ENCODE measurements at places on chromosomes 6 and 20.

- DNase-seq = no peak
These were observed 310.6 kb downstream of the ZNF217 start for GRCh38 chr20:53283011-53283410.

GRCh38 chr6:42047790-42048405 lies 2.4 kb upstream of the TAF8 start:
- DNase-seq = peak; percentile 7

- DNase-seq = no peak
These were observed 124.8 kb downstream of the AHI1 start for GRCh38 chr6:135372758-135373157.

DNA sequence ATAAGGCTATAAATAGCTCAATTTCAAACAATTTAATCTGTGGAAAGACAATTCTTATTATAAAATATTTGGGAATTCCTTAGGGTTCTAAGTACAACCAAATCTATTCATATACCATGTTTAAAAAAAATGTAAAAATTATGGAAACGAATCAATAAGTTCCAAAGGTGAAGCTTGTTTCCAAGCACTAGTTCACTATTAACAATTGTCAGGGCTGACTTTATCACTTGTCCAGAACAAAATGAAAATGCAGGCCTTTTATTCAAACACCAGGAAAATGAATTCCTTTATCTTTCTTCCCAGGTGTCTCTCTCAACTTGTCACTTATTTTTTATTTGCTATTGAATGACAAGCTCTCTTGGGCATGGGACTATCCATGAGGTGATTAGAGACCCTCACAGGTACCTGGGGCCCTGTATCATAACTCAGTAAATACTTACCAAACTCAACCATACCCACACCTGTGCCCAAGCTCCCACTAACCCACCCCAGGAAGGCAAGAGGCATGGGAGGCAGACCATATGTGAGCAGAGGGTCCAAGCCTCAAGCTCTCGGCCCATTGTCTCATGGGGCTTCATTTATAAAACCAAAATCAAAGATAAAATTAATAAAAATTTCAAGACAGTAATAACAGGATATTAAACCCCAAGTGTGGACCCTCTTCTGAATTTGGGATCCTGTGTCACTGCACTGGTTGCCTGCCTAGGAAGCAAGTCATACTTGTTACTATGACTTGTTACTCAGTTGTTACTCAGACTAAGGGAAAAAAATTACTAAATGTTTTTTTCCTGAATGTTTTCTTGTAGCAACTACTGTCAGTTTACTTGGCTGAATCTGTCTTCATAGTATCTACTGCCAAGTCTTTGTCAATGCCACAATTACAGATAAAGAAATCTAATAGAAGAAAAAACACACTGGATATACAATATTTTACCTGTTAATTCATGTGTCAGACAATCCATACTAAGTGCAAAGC lies 54.7 kb downstream of the PTPRK start:
- no peak for DNase-seq

DNA sequence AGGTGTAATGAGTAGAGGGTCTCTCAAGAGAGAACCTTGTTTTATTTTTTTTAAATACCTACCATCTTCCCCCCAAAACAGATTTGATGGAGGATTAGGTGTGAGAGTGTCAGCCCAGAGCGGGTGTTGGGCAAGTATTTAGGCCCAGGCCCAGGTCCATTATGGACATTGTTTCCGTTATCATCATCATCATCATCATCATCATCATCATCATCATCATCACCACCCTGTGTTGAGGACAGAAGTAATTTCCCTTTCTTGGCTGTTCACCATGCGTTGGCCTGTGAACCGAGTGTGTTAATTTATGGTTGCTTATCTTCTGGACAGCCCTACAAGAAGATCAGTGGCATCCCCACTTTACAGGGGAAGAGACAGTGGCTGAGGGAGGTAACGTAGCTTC lies 28.6 kb downstream of the PSMF1 start:
- DNase-seq = no peak

DNA sequence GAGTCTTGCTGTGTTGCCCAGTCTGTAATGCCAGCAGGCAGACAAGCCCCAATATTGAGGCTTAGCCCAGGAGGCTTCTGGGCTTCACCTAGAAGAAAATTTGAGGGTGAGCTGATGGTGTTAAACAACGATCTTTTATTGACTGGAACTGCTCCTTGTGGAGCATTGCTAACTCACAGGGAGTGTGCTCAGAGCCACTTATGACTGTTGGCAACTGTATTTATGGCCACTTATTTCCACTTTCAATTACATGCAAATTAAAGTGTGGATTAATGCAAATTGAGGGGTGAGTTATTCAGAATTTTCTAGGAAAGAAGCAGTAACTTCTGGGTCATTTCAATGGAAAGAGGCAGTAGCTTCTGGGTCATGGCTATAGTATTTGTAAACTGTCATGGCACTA lies 317.2 kb upstream of the FKBP1C start:
- DNase-seq = no peak

GRCh38 chr6:56849896-56850295 lies 105.0 kb upstream of the BEND6 start:
- DNase-seq = no peak

DNA sequence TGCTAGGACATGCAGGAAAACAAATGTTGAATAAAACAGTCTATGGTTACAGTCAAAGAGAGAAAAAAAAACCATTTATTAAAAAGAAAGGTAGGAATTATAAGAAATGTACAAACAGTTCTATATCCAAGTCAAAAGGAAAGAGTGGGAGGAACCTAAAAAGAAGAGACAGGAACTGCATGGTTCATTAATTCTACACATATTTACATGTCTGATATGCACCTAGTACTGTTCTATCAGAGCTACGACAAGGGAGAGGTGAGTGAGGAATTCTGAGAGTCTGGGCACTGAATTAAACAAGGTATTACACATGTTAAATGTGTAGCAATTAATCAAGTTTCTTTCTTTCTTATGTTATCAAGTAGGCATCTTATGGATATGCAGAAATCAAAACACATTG lies 41.9 kb downstream of the SYCP2 start:
- DNase-seq = no peak

DNA sequence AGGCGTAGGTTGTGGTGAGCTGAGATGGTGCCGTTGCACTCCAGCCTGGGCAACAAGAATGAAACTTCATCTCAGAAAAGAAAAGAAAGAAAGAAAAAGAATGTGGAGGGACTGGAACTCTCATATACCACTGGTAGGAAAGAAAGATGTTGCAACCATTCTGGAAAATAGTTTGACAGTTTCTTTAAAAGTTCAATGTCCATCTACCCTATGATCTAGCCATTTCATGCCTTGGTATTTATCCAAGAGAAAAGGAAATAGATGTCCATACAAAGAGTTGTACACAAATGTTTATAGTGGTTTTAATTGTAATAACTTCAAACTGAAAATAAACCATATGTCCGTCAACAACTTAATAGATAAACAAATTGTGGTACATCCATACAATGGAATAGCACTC lies 190.1 kb upstream of the ZNF217 start:
- DNase-seq = no peak

DNA sequence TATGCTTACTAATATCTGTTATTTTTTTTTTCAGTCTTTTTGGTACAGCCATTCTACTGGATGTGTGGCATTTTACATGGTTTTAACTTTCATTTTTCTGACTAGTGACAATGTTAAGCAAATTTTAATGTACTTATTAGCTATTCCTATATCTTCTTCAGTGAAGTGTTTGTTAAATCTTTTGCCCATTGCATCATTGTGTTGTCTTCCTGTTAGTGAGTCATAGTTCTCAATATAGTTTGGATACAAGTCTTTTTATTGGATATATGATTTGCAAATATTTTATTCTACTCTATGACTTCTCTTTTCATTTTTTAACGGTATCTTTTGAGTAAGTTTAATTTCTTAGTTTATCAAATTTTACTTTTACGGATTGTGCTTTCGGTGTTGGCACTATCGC lies 519.4 kb downstream of the CDKAL1 start:
- DNase-seq = no peak

DNA sequence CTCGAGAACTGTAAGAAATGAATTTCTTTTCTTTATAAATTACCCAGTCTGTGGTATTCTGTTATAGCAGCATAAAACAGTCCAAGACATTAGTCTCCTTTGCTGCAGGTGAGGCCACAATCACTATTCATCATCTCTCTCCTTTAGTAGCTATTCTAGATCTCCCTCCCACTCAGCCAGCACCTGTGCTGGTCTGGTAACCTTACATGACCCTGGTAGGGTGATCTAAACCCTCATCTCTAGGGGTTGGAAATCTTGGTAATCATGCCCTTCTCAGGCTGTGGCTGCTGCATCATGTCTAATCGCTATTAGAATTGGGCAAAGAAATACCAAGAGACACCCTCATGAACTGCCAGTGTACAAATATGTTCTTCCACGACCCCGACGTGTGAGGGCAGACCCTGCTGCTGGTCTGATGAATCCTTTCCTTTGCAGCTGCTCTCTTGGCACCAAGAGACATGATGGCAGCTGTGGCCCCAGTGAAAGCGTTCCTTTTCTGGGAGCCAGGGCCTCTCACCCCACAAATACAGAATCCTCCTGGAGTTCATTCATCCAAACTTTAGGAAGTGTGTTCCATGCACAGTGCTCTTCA lies 23.0 kb upstream of the IGF2R start:
- DNase-seq = no peak

DNA sequence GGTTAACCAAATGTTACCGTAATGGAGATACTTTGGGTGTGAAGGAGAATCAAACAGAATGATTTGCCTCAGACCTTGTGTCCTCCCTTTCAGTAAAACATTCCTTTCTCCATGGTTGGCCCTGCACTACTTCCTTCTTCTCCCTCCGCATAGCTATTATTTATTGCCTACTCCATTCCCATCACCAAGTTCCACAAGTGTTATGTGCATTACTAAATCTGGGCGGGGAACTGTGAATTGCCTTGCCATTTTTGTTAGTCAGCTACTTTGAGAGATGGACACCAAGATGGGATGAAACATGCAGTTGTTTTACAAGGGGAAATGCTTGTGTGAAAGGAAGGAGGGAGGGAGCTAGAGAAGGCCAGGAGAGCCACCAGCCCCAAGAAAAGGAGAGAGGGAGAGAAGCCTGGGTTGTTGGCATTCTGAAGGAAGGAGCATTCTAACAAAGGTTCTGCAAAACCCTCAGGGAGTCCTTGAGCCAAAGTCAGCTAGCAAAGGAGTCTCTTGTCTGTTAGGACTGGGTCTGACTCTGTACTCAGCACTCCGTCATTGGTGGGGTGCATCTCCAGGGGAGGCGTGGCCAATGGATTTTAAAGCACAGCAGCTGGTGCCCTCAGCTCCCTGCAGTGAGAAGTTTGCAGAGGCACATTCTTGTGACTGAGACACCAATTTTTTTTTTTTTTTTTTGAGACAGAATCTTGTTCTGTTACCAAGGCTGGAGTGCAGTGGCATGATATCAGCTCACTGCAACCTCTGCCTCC lies 83.6 kb upstream of the CHD6 start:
- no peak for DNase-seq

- DNase-seq = no peak
These were observed 327.6 kb upstream of the CNR1 start for GRCh38 chr6:88493717-88494116.

DNA sequence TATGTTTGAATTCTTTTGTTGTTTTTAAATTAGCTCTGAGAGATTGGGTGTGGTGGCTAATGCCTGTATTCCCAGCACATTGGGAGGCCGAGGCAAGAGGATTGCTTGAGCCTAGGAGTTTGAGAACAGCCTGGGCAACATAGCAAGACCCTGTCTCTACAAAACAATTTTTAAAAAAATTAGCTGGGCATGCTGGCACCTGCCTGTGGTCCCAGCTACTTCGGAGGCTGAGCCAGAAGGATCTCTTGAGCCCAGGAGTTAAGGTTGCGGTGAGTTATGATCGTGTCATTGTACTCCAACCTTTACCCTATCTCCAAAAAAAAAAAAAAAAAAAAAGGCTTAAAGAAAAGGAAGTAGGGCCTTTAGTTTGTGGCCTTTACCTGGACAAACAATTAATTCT lies 22.9 kb downstream of the DHX35 start:
- DNase-seq = no peak

GRCh38 chr6:24960991-24961475 lies 25.3 kb upstream of the RIPOR2 start:
- peak; percentile 40 for DNase-seq

- DNase-seq = no peak
These were observed 182.4 kb downstream of the DLL1 start for GRCh38 chr6:170108456-170108855.

- no peak for DNase-seq
These were observed 97.2 kb downstream of the SPTLC3 start for GRCh38 chr20:13105864-13106457.

DNA sequence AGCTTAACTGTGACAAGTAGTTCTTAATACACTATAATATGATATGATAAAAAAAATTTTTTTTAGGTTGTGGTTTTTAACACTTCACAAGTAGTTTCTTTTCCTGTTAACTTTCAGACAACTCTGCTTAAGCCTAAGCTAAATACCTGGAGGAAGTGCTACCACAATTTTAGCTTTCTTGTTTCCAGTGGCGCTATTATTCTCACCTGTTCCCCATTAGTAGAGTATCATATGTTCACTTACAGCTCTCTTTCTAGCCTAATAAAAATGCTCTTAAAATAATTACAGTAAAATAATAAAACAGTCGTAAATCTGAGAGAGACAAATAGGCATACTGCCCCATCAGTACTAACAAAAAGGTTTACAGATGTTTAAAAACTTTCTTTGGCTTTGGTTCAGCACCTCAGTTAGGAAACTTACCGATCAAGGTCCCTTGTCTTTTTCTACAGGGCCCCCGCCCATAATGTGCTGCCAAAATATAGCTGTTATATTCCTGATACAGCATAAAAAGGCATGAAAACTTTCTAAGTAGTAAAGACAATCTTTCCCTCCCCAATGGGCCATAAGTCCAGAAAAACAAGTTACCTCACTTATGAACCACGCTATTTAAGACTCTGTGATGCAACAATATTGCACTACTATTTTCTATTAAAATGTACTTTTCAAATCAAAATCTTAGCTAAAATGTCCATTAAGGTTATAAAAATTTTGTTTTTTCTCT lies 57.9 kb downstream of the SESN1 start:
- DNase-seq = no peak

GRCh38 chr6:140372064-140372463 lies 997.6 kb upstream of the CITED2 start:
- DNase-seq = no peak

GRCh38 chr6:163175301-163175700 lies 239.2 kb upstream of the QKI start:
- DNase-seq = no peak

- DNase-seq = no peak
These were observed 76.1 kb downstream of the SCAND1 start for GRCh38 chr20:35878113-35878625.

- DNase-seq = no peak
These were observed 986.3 kb downstream of the TFAP2A start for GRCh38 chr6:9428421-9429172.

- no peak for DNase-seq
These were observed 7.9 kb downstream of the R3HDML start for GRCh38 chr20:44344723-44345122.

DNA sequence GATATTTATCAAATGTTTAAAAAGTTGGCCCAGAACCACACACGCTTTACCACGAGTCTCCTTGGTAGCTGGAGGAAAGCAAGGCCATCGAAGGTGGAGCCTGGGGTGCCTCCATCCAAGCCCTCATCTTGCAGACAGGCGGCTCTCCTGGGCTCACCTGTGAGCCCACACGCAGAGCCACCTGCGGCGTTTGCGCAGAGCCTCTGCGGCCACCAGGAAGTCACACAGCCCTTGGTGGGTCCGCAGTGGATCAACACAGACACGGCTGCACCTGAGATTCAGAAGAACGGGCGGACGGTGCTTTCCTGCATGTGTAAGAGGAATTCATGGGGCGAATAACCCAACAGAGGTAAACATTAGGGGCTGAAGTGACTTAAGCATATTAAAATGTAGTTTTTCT lies 24.5 kb upstream of the SMOC2 start:
- no peak for DNase-seq
